H9 (cell line): ENCODE measurements at places on chromosomes 2 and 18.

GRCh38 chr2:207935121-207935990, 90.0 kb downstream of the PLEKHM3 start:
- H3K27me3 ChIP-seq, result no peaks in the 10 kb centered on the region
- H3K27ac ChIP-seq, result no peak overlapping the region
- H3K36me3 ChIP-seq, result no peaks in the 10 kb centered on the region
- H3K4me1 ChIP-seq, result peaks cover 5% of the 10 kb centered on the region; the same call in 1 of the 2 replicates
- DNase-seq, result no peak

GRCh38 chr2:60569680-60570111, 16.2 kb upstream of the BCL11A start:
- no peak overlapping the region for H3K4me3 ChIP-seq
- peaks cover 2% of the 10 kb centered on the region; the same call in 1 of the 2 replicates for H3K27me3 ChIP-seq
- peaks cover 3% of the 10 kb centered on the region; the same call in 1 of the 2 replicates for H3K4me1 ChIP-seq
- no peak overlapping the region for H3K27ac ChIP-seq
- H3K36me3 ChIP-seq, result no peaks in the 10 kb centered on the region
- DNase-seq, result no peak

GRCh38 chr2:230685178-230685577, 27.5 kb upstream of the CAB39 start:
- H3K4me1 ChIP-seq, result no peaks in the 10 kb centered on the region
- H3K4me3 ChIP-seq, result no peak overlapping the region
- no peak overlapping the region for H3K27ac ChIP-seq
- no peaks in the 10 kb centered on the region for H3K36me3 ChIP-seq

GRCh38 chr2:6927186-6927585, 10.0 kb downstream of the RNF144A start:
- H3K36me3 ChIP-seq, result peaks cover 5% of the 10 kb centered on the region
- 0 out of 2 replicates have a peak, but pooled peaks cover 2% of the 10 kb centered on the region for H3K4me1 ChIP-seq
- H3K27me3 ChIP-seq, result no peaks in the 10 kb centered on the region
- H3K4me3 ChIP-seq, result no peak overlapping the region
- no peak for DNase-seq
- H3K27ac ChIP-seq, result no peak overlapping the region

DNA sequence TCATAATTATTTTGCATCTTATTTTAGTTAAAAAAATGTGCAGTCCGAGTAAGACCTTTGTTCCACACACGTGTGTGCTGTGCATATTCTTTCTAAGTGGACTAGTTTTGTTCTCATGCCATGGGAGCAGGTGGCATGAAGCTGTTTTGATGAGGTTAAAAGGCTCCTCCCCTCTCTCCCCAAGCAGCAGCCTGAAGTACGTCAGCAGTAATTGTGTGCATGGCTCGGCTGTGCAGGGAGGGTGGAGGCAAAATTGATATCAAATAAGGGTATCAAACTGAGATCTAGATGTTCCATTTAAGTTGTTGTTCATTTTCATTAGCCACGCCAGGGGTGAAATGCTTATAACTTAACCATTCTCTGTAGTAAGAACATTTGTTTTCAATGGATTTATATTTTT, at the start of gene NYAP2:
Gene NYAP2, plus strand, starts transcription at position 207 of the 400 bp plus-strand sequence. CDS start 9,171 bp downstream, outside the sequence.
- peak within 1 kb of the TSS; percentile 73 for H3K4me3 ChIP-seq
- no peaks in the 10 kb centered on the region for H3K36me3 ChIP-seq
- no peak for DNase-seq

DNA sequence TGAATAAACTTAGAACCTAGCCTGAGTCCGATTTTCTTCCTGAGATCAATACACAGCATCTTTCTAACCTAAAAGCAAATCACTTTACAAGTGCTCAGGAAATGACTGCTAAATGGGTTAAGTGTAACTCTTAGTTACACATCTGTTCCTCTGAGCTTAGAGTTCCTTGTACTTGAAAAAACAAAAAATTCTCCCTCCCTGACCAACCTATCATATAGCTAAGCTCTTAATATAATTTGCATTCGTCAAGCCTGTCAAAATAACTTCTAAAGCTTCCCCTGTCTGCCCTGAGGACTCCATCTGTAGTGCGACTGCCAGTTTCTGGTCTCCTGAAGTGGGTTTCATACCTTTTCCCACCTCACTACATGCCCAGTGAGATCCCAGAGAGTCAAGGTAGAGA, 190.4 kb downstream of the NCK2 start:
- peaks cover 9% of the 10 kb centered on the region for H3K36me3 ChIP-seq
- H3K4me1 ChIP-seq, result no peaks in the 10 kb centered on the region
- H3K4me3 ChIP-seq, result no peak overlapping the region
- no peak for DNase-seq
